ENCODE measurements at places on chromosomes 1 and 21.

- no peak for DNase-seq
Observed at GRCh38 chr1:50208315-50208714, 99.6 kb downstream of the ELAVL4 start.

DNA sequence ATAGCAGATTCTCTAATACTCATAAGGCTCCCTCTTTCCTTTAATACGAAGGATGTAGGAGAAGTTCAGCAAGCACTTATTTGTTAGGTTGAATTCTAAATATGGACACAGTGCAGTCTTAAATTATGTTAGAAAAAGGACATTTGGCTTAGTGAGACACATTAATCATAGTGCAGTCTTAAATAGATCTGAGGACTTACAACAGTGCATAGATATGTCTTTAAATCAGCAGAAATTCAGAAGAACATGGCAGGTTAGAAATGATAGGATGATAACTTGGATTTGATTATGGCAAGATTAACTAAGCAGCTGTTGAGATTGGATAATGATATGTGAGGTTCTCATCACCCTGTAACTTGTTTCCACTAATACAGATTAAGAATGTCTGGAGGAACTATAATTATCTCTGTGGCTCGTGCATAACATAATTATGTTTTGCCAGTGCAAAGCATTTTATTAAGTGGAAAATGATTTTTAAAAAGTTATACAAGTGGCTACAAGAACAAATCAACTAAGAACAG is 485.9 kb downstream of the USP25 start:
- DNase-seq, result no peak

DNA sequence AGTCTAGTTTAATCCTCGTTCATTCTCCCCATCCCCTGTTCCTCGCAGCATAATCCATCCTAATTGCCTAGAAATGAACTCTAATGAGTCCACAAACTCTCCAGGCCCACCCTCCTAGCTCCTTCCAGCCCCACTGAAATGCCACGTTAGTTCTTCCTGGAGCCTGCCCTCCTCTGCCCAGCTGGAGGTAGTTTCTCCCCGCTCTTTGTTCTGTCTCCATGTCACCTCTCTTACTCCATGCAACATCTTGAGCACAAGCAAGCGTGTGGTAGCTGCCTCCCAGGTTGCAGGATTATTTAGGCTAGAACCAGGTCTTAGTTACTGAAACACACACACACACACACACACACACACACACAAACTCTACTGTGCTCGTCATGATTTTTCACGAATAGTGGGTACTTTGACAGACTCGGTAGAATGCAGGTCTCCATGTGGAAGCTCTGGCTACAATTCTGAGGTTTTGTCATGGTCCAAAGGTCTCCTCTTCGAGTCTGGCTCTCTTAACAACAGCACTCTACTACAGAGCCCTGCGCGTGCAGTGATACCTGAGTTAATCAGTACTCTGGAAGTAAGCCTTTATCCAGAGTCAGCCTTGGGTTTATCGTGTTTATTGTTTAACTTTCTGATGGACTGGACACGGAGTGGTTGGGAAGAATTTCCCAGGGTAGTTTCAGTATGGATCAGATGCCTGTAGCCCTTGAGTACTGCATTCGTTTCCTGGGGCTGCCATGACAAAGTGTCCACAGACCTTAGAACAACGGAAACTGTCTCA is 27.5 kb downstream of the HUNK start:
- DNase-seq, result peak; percentile 60

DNA sequence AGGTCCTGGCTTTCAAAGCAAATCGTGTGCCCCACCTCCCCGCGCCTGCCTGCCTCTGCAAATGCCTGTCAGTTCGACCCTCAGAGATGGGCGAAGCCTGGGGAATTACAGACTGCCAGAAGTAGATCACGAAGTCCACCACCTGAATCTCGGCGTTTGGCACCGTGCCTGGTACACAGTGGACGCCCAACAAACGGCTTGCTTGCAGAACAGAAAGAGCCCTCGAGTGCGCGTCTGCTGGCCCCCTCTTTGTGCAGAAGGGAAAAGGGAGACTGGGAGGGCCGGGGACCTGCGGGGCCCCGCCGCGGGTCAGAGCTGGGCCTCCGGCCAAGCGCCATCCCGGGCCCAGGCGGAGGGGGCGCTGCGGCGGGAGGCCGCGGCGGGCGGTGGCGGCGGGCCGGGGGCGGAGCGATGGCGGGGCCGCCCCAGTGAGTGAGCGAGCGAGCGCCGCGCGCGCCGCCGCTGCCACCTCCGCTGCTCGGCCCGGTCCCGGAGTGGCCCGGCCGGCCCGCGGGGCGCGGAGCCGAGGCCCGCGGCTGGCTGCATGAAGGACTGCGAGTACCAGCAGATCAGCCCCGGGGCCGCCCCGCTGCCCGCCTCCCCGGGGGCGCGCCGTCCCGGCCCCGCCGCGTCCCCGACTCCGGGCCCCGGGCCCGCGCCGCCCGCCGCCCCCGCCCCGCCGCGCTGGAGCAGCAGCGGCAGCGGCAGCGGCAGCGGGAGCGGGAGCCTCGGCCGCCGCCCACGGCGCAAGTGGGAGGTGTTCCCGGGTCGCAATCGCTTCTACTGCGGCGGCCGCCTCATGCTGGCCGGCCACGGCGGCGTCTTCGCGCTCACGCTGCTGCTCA is at the start of gene ZDHHC18:
Gene ZDHHC18 (plus strand): TSS at position 428 of the 845 bp plus-strand sequence. CDS start 117 bp downstream, at position 545.
- peak; percentile 80 for DNase-seq

GRCh38 chr1:56472860-56473259 is 106.5 kb downstream of the PLPP3 start:
- no peak for DNase-seq

GRCh38 chr1:221573756-221574155 is 168.1 kb downstream of the DUSP10 start:
- no peak for DNase-seq

- DNase-seq, result no peak
Observed at GRCh38 chr1:152000964-152001630, 7.4 kb upstream of the S100A10 start.

- no peak for DNase-seq
Observed at GRCh38 chr1:201377611-201378092, at the start of gene TNNT2. TNNT2 (minus strand) TSS chr1:201377680; CDS start chr1:201373254, 4,426 bp downstream.

GRCh38 chr1:93629101-93630059 is 52.3 kb downstream of the BCAR3 start:
- peak; percentile 42 for DNase-seq

GRCh38 chr1:19882111-19883071 is at the start of gene OTUD3:
OTUD3 (plus strand) TSS chr1:19882395; CDS start chr1:19882514, 119 bp downstream.
- peak; percentile 90 for DNase-seq

DNA sequence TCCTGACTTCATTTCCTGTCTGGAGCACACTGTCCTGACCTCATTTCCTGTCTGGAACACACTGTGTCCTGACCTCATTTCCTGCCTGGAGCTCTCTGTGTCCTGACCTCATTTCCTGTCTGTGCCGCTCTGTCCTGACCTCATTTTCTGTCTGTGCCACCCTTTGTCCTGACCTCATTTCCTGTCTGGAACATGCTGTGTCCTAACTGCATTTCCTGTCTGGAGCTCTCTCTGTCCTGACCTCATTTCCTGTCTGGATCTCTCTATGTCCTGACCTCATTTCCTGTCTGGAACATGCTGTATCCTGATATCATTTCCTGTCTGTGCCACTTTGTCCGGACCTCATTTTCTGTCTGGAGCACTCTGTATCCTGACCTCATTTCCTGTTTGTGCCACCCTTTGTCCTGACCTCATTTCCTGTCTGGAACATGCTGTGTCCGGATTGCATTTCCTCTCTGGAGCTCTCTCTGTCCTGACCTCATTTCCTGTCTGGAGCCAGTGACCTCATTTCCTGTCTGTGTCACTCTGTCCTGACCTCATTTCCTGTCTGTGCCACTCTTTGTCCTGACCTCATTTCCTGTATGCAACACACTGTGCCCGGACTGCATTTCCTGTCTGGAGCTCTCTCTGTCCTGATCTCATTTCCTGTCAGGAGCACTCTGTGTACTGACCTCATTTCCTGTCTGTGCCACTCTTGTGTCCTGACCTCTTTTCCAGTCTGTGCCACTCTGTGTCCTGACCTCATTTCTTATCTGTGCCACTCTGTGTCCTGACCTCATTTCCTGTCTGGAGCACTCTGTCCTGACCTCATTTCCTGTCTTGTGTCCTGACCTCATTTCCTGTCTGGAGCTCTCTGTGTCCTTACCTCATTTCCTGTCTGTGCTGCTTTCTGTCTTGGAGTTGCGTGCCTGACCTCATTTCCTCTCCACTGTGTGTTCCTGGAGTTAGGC is 27.6 kb downstream of the SKI start:
- DNase-seq, result no peak

DNA sequence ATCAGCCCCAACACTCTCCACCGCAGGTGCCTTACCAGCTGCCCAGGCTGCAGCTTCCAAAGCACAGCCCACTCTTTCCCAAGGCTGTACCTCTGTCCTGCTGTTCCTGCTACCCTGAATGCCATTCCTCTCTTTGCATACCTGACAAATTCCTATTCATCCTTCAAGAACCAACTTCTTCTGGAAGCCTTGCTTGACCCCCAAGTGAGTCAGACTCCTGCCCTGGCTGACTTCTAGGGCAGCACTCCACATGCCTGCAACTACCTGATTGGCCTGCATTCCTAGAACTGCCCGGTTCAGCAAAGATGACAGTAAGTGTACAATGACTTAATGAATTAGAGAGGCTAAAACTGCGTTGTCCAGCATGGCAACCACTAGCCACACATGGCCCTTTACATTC is 20.8 kb upstream of the PDZK1IP1 start:
- DNase-seq, result no peak

- DNase-seq, result no peak
Observed at GRCh38 chr1:173438675-173439074, 38.5 kb upstream of the PRDX6 start.

GRCh38 chr1:203213126-203213525 is 16.3 kb downstream of the CHIT1 start:
- DNase-seq, result no peak

DNA sequence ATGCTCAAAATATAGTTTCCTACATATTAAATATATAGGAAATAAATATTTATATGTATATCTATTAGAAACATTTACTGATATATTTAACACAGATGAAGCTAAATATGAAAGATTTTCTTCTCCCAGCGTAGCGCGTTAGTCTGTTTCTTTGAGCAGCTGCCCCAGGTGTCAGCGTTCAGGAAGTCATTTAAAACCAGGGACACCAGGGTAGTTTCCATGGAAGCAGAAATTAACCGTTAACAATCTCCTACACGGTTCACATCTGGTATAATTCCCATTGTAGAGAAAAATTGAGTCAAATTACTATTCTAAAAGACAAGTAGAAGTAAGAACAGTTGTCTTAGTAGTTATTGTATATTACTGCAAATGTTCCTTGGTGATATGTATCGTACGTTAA is 1443.7 kb downstream of the MRPL39 start:
- no peak for DNase-seq

DNA sequence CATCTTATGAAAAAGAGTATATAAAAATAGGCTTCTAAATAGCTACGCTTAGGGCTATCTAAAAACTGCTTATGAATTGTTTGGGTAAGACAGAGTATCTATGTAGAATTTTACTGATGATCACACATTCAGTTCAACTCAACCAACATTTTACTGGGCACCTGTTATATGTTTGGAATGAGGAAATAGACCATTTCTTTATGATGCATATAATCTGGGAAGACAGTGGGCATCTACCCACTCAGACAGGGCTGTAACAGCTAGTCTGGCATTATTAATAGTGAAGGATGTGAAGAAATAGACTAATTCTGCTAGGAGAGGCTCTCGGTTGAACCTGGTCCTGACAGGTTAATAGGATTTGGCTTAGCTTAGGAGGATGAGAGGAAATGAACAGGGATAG is 56.9 kb downstream of the TIAM1 start:
- no peak for DNase-seq

- DNase-seq, result no peak
Observed at GRCh38 chr21:35658242-35658641, 402.1 kb downstream of the SETD4 start.

DNA sequence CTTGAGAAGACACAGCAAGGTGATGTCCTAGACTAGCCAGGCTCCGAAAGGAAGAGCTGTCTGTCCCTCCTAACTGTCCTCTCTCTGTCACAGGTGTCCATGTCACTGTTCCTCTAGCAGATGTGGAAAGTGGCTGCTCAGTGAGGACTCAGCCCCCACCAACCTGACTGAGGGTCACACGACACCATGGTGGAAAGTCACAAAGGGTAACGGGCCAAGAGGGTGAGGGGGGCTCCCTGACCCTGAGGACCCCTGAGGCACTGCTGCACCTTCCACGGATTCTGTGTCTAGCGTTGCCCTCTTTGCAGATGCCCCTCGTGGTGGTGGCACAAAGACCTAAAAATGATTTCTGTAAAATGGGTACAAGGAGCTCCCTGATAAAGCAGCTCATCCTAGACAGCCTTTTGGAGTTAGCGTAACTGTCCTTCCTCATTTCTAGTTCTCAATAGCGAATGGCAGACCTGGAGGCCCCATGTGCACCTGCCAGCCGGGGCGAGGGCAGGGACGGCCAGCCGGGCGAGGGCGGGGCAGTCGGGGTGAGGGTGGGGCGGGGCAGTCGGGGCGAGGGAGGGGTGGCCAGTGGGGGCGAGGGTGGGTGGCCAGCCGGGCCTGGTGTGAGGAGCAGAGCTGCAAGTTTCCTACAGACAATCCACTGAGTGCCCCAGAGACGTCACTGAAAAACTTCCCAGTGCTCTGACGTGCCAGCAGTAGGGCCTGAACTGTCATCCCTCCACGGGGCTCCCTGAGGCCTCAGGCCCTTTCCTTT is 23.4 kb downstream of the POFUT2 start:
- DNase-seq, result no peak

GRCh38 chr1:16387201-16388188 is 20.5 kb downstream of the SZRD1 start:
- no peak for DNase-seq

GRCh38 chr1:67214420-67215174 is 48.3 kb downstream of the IL23R start:
- no peak for DNase-seq

GRCh38 chr1:157407917-157408525 is 144.3 kb downstream of the FCRL5 start:
- no peak for DNase-seq

- peak; percentile 52 for DNase-seq
Observed at GRCh38 chr1:59292562-59292961, 4.3 kb upstream of the FGGY start.

GRCh38 chr1:111565079-111565478 is 54.5 kb upstream of the RAP1A start:
- DNase-seq, result no peak

GRCh38 chr1:192162376-192162775 is 4.1 kb downstream of the RGS18 start:
- no peak for DNase-seq

DNA sequence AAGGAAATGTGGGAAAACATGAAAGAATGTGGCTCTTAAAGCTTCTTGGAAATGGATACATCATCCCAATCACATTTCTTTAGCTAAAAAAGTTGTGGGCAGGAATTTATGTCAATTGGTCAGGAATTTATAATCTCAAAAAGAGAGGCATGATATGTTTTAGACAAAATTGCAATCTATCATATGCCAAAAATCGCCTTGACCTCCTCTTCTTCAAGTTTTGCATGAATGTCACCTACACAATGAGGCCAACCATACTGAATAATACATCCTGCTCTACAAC is 42.4 kb downstream of the ATP6V1G3 start:
- no peak for DNase-seq
